ENCODE measurements at places on chromosomes 7 and 10.

- DNase-seq = no peak
Measured at GRCh38 chr7:92602352-92603088, 12.3 kb upstream of the FAM133B start.

DNA sequence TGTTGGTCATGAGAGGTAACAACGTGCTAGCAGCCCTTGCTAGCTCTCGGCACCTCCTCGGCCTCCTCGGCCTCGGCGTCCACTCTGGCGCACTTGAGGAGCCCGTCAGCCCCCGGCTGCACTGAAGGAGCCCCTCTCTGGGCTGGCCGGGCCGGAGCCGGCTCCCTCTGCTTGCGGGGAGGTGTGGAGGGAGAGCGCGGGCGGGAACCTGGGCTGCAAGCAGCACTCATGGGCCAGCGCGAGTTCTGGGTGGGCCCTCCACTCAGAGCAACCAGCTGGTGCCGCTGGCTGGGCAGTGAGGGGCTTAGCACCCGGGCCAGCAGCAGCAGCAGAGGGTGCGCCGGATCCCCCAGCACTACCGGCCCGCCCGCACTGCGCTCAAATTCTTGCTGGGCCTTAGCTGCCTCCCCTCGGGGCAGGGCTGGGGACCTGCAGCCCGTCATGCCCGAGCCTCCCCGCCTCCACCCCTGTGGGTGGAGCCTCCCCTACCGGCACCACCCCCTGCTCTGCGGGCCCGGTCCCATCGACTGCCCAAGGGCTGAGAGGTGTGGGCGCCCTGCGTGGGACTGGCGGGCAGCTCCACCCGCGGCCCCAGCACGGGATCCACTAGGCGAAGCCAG is 96.1 kb downstream of the PAXIP1 start:
- no peak for DNase-seq

DNA sequence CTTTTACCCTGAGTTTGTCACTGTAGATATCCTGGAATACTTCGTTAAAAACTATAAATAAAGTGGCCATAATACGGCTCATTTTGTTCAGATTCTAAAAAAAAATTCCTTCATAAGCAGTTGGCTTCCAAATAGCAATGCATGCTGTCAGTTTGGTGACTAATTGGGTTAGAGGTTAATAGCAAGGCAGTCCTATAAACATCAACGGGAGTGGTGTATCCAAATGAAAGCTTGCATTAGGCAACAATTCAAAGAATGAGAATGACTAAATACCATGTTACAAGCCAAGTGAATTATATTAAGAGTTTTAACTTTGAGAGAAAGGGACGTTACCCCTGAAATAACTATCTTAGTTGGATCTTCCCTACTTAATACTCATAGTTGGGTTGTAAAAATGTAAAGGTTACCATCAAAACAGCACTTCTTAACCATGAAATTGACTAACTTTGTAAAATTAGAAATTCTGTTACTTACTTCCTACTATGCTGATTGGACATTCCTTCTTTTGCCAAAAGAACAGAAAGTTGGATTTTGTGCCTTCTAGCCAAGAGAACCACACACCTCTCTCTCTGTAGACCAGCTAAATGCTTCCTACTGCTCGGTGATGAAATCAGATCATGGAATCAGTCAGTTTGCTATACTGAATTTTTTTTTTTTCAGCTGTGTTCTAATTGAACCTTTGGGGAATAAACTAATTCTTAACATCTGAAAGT is 98.0 kb downstream of the KAT6B start:
- peak; percentile 66 for DNase-seq

GRCh38 chr10:80459047-80459865 is 5.1 kb downstream of the TSPAN14 start:
- peak; percentile 58 for DNase-seq
